ENCODE measurements at places on chromosomes 6 and 20.

GRCh38 chr6:129364037-129364436 is 345.9 kb downstream of the ARHGAP18 start:
- no peak for DNase-seq

DNA sequence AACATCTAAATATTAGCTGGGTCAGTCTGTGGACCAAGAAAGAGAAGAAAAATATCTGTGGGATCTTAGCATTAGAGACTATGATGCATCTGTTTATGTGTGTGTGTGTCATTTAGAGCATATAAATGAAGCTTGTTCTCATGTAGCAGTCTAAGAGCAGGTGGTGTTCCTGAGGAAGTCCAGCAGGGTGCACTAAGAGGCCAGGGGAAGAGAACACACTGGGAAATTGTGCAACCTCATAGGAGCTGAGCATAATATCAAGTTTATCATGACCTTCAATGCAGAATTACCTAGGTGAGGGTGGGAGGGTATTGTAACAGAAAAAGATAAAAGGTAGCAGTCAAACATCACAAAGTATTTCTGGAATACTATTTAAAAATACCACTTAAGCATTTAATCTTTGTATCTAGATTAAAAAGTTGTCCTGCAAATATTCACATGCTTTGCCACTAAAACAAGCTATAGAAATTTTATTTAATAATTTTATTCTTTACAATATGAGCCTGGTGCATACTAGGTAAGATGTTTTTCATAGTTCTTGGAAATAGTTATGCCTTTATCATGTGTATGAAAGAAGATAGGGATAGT is 80.5 kb downstream of the SMPDL3A start:
- DNase-seq = peak; percentile 14

GRCh38 chr6:163543321-163543720 is 128.8 kb downstream of the QKI start:
- DNase-seq = no peak

GRCh38 chr6:33430334-33430733 is 10.5 kb downstream of the SYNGAP1 start:
- DNase-seq = no peak

- no peak for DNase-seq
These were observed 154.5 kb upstream of the ZNF217 start for GRCh38 chr20:53748176-53748575.

GRCh38 chr6:85008296-85009009 is 244.1 kb upstream of the TBX18 start:
- DNase-seq = no peak

GRCh38 chr20:41309817-41310216 is 7.7 kb downstream of the ZHX3 start:
- no peak for DNase-seq

DNA sequence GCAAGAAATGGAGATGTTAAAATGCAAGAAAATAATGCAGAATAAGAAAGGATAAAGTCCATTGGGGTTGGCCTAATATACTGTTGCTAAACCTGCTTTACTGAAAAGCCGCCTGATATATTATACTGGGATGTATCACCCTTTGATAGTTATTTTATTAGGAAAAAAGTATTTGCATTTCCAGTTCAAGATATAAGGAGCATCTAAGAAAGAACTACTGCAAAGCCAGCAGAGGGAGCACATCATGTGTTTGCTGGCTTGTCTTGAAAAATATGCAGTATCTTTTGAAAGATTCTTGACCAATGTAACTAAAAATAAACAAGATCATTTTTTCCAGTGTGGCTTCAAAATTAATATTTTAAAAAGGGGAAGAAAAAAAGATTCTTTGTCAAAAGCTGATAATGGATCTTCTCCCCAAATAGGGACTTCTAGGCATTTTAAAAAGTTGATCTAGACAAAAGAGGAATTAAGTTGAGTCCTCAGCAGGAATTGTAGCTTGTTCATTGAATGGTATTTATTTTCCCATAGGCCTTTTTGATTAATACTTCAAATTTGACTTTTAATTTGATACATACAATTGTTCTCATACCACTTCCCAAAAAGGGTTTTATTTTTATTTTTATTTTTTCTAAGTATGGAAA is 214.9 kb downstream of the ZFAND3 start:
- no peak for DNase-seq

- no peak for DNase-seq
These were observed 54.7 kb downstream of the VEGFA start for GRCh38 chr6:43824703-43825064.

- peak; percentile 84 for DNase-seq
These were observed 2.8 kb upstream of the PHF20 start for GRCh38 chr20:35768731-35769664.

DNA sequence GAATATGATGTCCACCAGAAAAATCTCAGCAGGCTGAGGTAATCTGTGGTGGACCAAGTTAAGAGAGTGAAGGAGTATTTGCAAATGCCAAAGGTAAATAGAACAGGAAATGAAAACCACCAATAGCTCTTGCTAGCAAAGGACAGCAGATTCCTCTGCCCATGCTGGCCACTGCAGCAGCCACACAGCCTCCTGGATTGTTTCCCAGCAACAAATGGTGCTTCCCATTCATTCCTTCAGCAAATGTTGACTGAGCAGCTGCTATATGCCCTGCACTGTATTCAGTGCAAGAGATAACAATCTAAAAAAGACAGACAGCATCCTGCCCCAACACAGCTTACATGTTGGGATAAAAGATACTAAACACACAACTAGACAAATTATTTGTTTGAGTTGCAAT is 11.0 kb downstream of the ROS1 start:
- DNase-seq = no peak

GRCh38 chr6:154954347-154954746 is 40.8 kb upstream of the TIAM2 start:
- DNase-seq = no peak

GRCh38 chr6:87897013-87897412 is 150.6 kb upstream of the SPACA1 start:
- DNase-seq = no peak

DNA sequence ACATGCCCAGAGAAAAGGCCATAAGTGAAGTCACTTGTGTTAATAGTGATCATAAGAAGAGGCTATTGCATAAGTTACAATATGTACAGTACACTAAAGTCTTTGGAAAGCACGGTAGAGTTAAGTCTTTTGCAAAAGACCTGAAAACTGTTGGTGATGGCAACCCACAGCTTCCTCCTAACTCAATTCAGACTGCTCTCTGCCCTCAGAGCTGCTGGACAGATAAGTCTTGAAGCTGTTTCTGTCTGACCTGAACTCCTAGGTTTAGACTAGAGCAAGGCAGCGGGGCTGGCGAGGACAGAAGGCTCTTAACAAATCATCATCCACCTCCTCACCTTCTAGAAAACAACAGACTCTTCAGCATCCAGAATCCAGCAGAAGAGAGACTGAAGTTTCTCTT is 125.4 kb downstream of the CD24 start:
- DNase-seq = no peak

DNA sequence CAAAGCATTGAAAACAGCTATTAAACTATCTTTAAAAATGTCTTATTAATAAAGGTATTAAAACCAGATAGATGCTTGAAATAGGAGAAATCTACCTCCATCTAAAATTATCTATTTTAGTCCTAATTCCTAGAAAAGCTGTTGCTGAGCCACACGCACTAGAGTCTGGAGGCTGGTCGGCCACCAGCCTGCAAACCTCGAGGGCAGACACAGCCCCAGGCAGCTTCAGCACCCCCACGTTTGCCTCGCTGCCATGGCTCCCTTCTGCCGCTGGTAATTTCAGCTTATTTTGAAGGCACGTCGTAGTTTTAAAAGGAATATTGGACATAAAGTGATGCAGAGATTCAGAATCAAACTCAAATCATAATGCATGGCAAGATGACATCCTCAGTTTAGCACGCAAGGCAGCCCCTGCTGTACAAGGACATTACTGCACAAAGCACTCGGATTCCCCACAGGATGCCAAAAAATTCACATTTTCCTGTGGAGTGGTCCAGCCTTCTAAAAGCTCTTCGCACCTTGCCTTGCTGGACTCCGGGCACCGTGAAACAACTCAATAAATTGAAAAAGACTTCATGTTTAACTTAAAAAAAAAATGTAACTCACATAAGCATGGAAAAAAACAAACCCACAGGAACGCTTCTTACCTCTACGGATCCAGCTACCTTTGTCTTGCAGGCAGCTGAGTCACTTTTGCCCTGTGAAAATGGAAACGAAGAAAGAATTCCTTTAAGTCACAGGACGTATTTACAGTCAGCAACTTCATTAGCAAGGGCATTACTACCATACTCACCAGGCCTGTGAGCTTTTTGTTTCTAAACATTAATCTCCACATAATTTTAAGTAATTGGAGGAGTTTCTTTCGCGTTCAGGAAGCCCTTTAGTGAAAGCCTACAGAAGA is 143.4 kb upstream of the RPS6KA2 start:
- DNase-seq = no peak

DNA sequence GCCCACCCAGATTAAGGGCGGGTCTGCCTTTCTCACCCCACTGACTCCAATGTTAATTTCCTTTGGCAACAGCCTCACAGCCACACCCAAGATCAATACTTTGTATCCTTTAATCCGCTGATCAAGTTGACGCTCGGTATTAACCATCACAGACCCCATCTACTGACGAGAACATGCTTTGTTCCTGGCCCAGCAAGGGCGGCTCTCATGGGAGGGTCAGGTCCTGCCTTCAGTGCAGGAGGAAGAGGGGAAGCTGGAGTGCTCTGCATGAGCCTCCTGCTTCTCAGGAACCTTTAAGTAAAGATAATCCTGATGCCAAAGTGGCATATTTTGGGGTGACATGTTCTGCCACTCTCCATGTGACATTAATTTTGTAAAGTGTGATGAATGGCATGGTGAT is 8.3 kb downstream of the KIF25 start:
- no peak for DNase-seq

DNA sequence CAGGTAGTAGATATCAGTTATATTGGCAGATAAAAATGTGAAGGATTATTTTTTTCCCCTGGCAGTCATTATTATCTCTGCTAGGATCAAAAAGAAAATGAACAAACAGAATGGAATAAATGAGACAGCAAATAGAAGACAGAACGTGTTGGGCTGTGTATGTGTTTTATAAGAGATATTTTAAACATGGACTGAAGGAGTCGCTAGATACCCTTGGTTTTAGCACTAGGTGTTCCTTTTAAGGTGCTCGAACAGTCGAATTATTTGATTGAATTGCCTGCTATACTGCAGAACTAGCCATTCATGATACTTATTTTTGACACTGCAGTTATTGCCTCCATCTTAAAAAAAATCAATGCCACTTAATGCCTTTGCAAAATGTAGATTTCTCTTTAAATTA is 3.7 kb downstream of the GRIK2 start:
- no peak for DNase-seq

GRCh38 chr6:133314947-133315346 is 73.8 kb downstream of the EYA4 start:
- no peak for DNase-seq

GRCh38 chr6:104940238-104940892 is 16.5 kb upstream of the LIN28B start:
- no peak for DNase-seq

DNA sequence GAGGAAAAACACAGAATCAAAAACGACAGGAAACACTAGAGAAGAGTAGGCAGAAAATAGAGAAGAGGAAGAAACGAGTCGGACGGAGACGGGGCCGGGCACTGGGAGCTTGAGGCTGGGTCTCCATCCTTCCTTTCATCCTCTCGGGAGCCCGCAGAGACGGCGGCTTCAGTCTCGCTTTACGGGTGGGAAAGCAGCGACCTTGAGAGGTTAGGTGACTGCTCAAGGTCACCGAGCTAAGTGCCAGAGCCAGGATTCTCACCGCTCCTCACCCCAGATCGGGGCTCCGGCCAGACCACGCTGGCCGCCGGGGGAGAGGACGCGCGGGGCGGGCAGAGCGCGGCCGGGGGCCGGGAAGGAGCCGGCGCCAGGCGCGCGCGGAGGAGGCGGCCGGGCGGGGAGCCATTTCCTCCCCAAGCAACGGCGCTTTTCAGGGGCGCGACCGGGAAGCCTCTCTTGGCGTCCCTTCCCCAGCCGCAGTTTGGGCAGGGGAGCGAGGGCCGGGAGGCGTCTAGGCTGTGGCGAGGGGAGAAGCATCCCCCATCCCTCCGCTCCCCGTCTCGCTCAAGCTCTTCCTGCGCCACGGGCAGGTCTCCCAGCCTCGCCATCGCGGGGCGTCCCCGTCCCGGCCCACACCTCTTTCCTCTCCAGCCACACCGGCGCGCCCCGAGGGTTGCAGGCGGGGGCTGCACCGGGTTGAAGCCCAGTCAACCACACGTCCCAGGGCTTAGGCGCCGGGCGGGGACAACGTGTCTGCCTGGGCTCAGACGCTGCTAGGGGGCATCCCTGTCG is 24.1 kb upstream of the MAP3K7 start:
- DNase-seq = no peak

GRCh38 chr20:24942679-24943078 is 6.4 kb upstream of the CST7 start:
- DNase-seq = no peak

DNA sequence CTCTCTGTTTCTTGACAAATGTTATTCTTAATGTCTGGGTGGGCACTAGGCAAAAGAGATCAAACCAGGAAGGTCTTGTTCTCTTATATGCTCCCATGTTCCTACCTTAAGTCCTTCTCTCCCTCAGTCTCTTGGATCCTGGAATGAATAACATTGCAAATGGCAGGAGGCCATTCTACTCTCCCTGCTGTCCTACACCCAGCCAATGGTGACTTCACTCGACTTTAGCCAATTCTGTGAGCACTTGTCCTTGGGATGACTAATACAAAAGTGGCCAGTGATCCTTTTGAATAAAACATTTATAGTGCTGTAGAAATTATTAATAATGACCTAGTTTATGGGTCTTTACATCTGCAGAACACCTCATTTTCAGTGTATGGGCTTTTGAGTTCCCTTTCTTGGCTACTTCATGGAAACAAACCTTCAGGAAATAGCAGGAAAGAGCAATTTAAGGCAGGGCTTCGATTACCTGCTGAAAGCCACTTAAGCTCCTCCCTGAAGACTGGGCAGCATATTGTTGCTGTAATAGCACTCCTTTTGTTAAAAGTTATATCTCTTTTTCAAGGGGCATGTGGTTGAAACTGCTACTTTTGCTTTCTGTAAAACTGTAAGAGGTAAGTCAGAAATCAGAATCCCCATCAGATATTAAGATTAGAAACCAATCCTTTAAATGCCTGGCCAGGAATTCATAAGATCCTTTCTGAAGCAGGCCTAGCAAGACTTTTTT is 10.5 kb downstream of the OTOR start:
- DNase-seq = no peak

DNA sequence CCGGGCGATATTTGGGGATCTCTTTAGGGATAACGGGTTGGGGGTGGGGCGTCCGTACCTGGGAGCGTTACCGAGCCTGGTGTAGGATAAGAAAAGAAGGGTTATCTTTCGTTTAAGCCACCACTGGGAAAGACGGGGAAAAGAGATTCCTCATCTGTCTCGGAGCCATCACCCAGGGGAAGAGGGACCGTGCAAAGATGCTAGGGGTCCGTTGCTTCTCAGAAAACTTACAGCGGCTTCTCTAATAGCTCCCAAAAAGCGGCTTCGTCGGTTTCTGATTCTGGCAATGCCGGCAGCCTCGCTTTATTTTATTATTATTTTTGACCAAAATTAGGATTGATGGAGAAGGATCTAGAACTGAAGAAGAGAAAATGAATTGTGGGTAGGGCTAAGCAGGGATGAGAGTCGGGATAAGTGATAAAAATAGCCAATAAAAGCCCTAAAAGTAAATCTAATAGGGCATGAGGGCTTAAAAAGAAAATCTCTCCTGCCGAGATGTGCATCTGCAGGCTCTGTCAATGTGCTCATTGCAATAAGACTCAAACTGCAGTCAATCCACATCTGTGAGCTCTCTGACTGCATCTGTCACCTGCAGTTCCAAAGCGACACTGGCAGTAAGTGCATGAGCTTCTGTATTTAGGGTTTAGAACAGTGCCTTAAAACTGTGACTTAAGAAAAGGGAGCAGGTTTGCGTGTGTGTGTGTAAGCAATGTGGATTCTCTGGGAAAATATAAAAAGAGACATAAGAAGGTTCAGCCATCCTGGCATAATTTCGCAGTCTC is 801 bp downstream of the TBPL1 start:
- no peak for DNase-seq

All from HFF-Myc (cell line).